ENCODE measurements at places on chromosomes 4 and X.

GRCh38 chr4:38114386-38115150, 154.4 kb downstream of the PTTG2 start:
- DNase-seq: no peak

DNA sequence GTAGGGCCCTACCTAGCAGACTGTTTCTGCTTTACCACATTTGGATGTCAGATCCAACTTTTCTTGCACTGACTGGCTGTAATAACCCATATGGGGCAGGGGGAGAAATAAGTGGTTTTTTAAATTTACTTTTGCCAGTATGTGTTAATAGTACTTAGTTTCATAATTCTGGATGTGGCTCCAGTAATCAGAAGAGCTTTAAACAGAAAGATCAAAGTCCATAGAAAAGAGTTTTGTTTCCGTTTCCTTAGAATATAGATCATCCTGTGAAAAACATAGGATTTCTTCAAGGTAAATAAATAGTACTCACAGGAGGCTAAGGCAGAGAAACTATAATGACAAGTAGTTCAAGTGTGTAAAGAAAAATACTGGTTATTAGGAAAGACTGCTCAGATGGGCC, 85.6 kb downstream of the SLC39A8 start:
- DNase-seq: no peak

DNA sequence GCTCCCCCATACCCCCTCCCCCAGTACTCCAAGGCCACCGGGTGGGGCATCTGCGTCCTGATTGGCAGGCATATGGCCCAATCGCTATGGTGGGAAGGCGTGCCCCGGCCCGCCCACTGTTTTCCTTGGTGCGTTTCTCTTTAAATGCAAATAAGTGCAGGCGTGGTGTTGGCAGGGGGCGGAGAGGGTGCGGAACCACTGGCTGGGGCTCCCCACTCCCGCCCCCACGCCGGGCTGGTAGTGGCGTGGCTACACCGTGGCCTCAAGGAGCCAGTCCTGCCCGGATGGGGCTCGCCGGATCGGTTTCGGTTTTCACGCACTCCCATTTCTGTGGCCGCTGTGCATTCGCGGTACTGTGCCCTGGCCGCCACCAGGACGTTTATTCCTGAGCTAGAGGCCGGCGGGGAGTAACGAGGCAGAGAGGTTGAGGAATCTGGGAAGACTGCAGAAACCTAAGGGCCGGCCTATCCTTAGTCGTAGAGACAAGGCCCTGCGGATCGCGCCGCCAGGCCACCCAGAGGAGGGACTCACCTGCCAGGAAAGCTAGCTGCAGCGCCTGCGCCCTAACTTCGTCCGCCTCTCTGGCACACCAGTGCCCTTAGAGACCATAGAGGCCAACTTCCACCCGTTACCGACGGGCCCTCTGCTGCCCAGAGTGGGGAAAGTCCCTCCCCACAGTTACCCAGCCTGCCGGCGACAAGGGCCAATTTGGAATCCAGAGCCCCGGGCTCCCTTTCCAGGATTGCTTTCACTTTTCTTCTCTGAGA, 410 bp upstream of the AMER1 start:
- DNase-seq: peak; percentile 85

DNA sequence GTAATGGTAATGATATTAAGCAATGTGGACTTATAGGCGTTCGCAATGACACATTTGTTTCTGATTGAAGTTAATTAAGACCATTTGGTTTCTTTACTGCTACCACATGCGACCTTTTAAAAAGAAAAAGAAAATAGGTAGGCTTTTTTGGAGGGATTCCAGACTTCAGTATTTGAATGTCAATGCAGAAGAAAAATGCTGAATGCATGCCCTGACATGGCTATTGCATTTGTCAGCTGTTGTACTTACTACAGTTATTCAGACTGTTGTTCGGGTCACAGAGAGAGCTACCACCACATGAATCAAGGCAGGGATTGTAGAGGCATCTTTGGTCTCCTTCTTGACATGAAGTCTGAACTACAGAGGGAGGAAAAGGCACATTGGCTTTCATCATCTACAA, 163.7 kb downstream of the CORIN start:
- DNase-seq: no peak

DNA sequence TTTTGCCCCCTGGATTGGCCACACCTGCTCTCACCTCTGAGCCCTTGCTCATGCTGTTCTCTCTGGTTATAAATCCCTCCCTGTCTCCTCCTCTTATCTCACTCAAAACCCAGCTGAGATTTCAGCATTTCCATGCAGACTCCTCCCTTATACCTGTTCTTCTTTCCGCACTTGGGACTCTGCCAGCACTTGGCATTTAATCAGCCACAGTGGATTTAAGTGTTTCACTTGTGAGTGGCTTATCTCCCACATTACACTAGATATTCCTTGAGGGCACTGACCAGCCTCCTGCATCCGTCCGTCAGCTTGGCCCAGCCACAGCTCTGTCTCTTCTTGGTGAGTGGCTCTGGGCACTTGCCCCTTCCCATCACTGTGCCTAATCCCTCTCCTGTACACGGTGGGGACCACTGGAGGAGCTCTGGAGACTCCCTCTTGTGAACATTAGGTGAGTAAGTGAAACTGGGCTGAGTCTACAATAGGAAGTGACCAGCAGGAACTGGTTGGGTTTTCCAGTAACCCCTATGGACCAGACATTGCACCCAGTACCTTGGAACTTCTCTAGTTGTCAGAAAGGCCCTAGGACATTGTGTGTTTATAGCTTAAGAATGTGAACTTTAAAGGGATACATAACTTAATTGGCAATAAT, 19.9 kb downstream of the FGFBP1 start:
- no peak for DNase-seq

DNA sequence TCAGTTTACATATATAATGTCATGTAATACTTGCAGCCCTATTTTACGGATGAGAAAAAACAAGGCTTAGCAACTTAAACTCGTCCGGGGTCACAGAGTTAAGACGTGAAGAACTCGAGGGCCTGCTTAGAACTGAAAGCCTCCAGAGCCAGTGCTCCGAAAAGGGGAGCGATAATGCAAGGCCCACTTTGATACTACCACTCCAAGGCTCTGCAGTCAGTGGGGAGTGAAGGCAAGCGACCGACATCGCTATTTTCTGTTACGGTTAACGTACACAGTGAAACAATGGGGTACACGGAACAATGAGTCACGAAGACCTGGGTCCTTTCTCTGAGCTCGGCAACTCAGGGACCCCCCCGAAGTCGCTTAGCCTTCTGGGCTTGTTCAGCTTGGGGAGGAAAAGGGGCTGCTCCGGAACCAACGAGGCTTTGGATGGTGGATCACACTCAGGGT, 965 bp downstream of the PPA2 start:
- DNase-seq: no peak

DNA sequence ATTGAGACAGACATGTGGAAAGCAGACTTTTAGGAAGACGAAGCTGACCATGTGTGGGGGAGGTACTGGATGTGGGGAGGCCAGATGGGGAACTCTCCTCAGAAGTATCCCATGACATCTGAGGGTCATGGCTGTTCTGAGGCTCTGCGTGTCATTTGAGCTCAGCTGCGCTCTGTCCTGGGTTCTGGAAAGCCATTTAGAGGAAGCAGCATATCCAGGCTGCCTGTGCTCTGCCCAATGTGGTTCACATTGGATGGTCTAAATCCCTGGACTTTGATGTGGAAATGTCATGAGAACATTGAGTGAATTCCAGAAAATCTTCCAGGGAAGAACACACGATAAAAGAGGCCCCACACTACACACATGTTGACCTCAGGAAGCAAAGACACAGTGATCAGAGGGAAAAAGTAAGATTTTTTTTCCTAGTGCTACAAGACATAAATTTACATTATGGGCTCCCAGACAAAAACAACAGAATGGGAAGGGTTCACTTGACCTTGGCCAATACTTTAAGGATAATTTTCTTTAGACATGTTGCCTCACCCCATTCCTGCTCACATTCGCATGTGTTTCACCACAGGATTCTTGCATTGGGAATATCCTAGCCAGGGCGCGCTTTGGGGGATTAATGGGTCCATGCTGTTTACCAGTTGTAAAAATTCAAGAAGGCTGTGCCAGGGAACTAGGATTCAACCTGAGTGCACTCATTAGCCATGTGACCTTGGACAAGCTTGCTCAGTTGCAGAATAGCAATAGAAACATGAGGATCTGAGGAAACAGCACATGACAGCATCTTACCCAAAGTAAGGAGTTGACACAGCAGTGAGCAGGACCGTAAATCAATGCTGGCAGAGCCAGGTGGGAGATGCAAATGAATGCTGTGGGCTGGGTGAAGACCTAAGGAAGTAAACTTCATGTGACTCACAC, 73.2 kb upstream of the C1QTNF7 start:
- no peak for DNase-seq

DNA sequence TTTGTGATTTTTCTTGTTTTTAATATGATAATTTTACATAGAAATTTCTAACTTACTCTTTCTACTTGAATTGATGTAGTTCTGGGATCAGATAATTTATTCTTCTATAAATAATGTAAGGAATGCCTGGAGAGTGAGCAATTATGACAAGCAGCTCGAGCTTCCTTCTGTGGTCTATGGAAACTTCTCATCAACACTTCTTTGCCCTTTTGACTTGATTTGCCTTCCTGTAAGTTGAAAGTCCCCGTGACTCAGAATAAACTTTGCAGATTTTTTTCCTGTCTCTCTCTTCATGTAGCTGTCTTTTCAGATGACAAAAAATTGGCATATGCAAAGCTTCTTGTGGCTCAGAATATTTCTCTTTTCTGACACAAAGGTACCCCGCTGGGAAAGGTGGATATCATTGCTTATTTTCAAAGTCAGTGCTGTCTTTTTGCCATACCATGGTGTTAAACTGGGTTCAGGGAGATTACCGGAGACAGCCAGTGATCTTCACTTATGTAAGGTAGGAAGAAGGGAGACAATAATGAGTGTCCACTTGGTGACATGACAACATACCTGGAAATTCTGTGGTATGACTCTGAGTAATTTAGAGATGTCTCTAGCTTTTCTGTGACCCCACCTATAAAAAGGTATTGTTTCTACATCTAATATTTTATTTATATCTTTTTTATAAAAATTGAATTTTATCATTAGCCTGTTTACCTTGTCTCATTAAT, 278.6 kb upstream of the GNPDA2 start:
- no peak for DNase-seq

GRCh38 chr4:59712470-59712869, 1487.7 kb upstream of the ADGRL3 start:
- DNase-seq: no peak

- no peak for DNase-seq
These were observed 127.1 kb downstream of the KLHL13 start for GRCh38 chrX:117989512-117989911.

- no peak for DNase-seq
These were observed 86.3 kb upstream of the RAPGEF2 start for GRCh38 chr4:159016593-159017024.

DNA sequence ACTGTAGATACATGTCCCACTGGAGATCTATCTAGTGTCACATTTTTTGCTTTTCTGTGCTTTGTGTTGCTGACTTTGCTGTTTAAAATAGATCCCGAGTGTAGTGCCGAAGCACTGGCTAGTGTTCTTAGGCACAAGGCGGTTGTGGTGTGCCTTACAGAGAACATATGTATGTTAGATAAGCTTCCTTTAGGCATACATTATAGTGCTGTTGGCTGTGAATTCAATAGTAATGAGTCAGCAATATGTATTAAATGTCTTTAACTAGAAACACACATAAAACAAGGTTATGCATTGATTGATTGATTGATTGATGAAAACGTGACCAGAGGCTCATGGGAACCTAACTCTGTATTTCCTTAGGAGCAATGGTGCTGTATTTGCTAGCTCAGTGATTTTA, 56.2 kb downstream of the COX7B2 start:
- no peak for DNase-seq

DNA sequence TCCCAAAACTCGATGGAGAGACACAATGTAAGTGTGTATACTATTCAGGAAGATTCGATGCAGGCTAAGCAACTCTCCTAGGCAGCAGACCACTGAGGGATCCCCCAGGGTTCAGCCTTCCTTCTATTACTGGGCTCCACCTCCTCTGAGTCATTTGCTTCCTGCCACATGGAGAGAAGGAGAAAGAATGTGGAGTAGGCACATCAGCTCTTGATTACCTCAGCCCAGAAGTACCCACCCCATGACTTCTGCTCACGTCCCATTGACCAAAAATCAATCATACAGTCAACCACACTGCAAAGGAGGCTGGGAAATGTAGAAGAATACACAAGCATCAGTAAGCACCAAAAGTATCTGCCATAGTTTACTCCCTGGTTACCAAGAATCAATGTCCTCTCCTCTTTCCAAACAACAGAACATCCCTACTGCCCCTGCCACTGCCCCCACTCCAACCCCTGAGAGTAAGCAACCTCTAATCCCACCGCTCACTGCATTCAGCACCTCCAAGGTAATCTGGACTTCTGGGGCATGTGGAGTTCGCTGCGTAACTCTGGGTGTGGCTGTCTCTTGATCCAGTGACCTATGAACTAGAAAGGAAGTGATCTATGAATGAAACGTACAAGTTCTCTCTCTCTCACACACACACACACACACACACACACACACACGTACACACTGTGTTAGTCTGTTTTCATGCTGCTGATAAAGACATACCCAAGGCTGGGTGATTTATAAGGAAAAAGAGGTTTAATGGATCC, 91.2 kb upstream of the C1QTNF7 start:
- no peak for DNase-seq

Measured in stimulated activated naive CD8-positive, alpha-beta T cell treated with anti-CD3 and anti-CD28 coated beads, Interleukin-15, Interleukin-2, amounts not matched to agents 100 U/mL and 50 U/mL, for 24 hours (primary cell).